ENCODE measurements at places on chromosomes 6 and 20.

DNA sequence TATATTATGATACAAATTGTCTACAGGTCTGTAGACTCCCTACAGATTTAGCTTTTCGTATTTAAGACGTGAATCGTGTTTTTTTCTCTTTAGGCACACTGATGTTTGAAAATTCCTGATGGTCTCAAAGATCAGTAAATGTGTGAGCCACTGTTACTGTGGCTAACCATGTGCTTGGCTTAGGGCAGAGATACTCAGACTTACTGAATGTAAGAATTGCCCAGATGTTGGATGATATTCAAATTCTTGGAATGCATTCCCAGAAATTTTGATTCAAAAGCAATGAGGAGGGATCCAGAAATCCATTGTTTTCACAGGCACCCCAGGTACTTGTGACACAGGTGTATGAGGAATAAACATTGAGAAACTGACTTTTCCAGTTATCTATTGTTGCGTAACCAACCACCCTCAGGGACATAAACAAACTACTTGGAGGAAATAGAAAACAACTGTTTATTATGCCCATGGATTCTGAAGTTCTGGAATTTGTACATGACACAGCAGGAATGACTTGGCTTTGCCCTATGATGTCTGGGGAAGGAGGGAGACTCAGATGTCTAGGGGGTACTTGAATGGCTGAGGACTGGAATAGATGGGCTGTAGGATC is 339.6 kb upstream of the CITED2 start:
- no peak for DNase-seq

- no peak for DNase-seq
Observed at GRCh38 chr20:51610111-51610510, 67.6 kb upstream of the NFATC2 start.

- DNase-seq = no peak
Observed at GRCh38 chr6:112416866-112417265, 69.7 kb downstream of the RFPL4B start.

DNA sequence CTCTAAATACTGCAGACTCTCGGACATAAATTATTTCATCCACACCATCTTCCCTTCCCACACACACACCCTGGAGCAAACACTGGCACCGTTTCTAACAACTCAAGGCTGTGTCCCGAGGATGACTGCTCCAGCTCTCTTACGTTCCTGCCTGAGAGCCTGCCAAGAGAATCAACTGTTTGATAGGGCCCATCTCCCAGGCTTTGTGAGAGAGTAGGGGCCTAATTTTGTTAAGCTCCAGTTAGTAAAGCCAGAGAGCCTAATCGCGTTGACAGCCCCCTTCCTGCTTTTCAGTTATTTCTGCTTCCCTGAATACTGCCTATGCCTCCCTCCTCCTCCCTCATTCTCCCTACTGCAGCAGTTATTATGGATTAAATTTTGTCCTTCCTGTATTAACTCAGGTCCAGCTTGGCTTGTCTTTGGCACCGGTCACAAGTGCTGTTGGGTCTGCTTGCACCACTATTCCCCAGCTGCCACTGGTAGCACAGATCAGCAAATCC is 118.1 kb upstream of the TMEM181 start:
- no peak for DNase-seq

DNA sequence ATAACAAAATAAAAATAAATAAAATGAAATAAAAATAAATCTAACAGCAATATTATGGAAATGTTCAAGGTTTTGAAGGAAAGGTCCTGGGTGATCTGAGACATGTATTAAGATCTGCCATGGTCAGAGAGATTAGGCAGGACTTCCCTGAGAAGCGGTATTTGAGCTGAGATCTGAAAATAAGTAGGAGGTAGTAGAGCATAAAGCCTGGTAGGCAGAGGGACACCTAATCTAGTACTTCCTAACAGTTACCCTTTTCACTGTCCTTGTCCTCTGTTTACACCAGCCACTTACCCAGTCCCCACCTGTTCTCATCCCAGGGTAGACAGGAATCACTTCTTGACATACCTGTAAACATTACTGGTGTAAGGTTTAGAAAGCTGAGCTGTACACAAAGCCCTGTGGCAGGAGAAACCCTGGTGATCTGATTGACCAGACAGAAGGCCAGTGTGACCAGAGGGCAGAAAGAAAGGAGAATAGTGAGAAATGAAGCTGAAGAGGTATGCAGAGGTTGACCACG is 8.3 kb upstream of the ZNF318 start:
- DNase-seq = no peak

- no peak for DNase-seq
Observed at GRCh38 chr6:77678048-77678447, 25.2 kb downstream of the MEI4 start.

GRCh38 chr6:53349209-53349693 is 501 bp upstream of the ELOVL5 start:
- DNase-seq = no peak

DNA sequence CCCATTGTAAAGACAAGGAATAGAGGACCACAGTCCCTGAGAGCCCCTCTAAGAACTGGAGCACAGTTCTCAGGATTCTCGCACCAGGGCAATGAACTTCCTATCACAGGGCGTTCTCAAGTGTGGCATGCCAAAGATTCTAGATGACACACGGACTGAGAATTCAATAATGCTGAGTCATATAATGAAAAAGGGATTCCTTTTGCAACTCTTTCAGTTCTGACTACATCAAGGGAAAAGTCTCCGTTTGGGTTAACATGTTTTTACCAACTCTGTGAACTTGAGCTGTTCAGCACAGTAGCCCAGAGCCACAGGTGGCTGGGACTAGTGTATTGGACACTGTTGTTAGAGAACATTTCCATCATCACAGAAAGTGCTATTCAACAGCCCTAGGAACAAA is 3.4 kb downstream of the MED20 start:
- DNase-seq = no peak

DNA sequence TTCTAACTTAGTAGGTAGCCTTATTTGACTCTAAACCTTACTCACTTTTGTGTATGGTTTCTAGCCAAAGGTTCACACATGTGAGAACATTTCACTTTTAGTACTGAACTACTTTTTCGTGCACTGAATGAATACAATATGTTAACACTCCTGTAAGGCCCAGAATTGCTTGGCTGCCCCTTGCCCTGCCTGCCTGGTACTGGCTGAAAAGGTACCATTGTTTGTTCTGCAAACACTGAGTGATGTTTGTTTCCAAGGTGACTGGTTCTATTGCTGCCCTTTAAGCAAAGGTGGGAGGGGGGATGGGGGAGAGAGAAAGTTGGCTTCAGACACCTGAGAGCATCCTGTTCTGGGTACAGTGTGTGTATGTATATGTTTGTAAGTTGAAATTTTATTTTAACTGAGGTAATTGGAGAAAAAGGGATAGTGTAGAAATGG is 31.2 kb downstream of the RREB1 start:
- DNase-seq = no peak

- DNase-seq = no peak
Observed at GRCh38 chr6:53813801-53814200, 19.0 kb downstream of the LRRC1 start.

DNA sequence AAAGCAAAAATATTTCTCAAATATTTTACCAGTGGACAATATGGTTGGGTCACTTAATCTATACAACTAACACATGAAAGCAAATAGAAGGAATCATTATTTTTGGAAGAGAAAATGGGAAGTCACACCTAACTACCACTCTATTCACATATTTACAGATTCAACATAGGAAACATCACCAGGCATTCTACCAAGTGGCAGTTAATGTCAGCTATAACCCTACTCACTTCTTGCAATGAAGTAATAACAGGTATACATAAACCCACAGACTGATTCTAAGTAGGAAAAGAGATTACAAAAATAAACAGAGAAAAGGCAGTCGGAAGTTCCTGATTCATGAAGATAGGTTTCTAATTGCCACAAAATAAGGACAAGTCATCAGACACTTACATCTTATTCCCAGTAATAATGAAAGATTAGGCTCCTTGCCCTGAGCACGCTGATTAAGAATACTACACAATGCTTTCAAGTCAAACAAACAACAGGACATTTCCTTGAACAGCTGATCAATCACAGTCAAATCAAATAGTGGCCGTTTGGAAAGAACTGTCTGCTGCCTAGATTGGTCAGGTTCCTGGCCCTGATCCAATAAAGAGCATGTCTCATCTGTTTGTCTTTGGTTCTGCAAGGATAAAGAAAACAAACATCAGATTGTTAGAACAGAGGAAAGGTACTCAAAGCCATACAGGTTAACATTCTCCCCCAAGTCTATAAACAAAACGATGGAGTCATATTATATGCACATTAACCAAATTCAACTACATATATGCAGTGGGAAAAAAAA is 79.2 kb upstream of the PLN start:
- DNase-seq = no peak

All from stimulated activated CD8-positive, alpha-beta memory T cell treated with anti-CD3 and anti-CD28 coated beads, Interleukin-7, amount 100 ng/mL, for 1 hour (primary cell).